AG09319 (cell line): ENCODE measurements at places on chromosomes 4 and X.

- peak; percentile 5 for DNase-seq
Measured at GRCh38 chrX:145609951-145610511, 207.6 kb upstream of the SLITRK2 start.

- no peak for DNase-seq
Measured at GRCh38 chrX:19866626-19867410, 20.6 kb downstream of the SH3KBP1 start.

GRCh38 chrX:15977644-15978043 is 123.0 kb upstream of the AP1S2 start:
- DNase-seq = no peak

- DNase-seq = no peak
Measured at GRCh38 chrX:110786486-110786885, 9.1 kb downstream of the CHRDL1 start.

DNA sequence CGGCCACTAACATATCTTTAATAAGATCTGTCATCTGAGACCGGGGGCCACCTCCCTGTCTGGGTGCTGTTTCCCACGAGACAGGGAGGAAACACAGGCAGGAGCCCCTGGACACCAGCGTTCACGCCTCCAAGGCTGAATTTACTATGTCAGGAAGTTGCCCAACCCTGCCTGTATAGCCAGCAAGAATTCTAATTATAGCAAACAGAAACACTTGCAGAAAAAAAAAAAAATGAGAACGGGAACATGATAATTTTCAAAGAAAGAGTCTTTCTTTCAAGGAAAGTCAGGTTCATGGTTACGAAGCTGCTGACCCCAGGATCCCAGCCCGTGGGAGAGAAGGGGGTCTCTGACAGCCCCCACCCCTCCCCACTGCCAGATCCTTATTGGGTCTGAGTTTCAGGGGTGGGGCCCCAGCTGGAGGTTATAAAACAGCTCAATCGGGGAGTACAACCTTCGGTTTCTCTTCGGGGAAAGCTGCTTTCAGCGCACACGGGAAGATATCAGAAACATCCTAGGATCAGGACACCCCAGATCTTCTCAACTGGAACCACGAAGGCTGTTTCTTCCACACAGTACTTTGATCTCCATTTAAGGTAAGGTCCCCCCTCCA is at the start of gene IL3RA:
IL3RA (plus strand) TSS at position 455 of the 613 bp plus-strand sequence. CDS start 4,981 bp downstream, outside the sequence.
- DNase-seq = no peak

- no peak for DNase-seq
Measured at GRCh38 chrX:21730026-21730425, 27.9 kb downstream of the SMPX start.

GRCh38 chr4:138113819-138114400 is 128.2 kb downstream of the SLC7A11 start:
- peak; percentile 56 for DNase-seq
